Urothelium cell line (cell line): ENCODE measurements at places on chromosomes 1 and 21.

- no peak for DNase-seq
Measured at GRCh38 chr1:182978151-182978853, 25.3 kb upstream of the SHCBP1L start.

DNA sequence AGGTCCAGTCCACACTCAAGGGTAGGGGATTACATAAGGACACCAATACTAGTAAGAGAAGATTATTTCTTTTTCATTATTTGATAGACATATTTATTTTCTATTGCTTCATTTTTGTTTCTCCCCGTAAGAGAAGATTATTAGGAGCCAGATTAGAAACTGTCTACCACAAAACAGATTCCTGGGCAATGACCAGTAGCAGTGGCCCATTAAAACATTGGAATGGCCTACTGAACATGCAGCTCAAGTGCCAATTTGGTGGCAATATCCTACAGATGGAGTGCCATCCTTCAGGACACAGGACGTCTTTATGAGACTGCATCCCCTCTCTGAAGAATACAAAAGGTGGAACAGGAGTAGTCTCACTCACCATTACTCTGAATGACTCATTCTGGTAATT is 34.0 kb upstream of the ARHGAP29 start:
- DNase-seq: no peak

GRCh38 chr1:88175631-88176226 is 508.3 kb upstream of the PKN2 start:
- DNase-seq: peak; percentile 35

GRCh38 chr21:39258207-39258606 is 55.2 kb downstream of the BRWD1 start:
- DNase-seq: no peak

GRCh38 chr1:3593334-3593733 is 18.0 kb downstream of the MEGF6 start:
- DNase-seq: no peak

- no peak for DNase-seq
Measured at GRCh38 chr1:55751776-55752175, 536.6 kb upstream of the USP24 start.

DNA sequence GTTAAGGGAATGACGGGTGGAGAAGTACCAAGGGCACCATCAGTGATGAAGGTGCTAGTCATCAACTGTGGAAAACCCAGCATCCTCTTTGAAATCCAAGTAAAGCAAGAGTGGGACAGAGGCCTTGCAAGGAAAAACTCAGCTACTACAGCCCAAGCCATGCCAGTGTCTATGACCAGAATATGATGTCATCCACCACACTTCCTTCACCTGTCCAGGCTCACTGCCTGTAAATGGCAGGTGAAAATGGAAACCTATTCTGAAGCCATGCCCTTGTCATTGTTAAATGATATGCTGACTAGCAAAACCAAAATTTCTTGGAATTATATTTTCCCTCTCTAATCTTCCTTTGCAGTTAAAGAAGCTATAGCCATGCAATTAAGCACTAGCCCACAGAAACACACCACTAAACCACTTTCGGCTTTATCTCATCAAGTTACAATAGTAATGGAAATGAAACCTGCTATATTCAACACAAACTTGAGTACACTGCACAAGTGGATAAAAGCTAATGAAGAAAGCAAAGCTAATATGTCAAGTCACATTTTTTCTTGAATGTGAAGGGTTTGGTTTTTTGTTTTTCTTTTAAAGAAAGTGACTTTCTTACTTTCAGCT is 96.3 kb upstream of the RALGPS2 start:
- DNase-seq: no peak

DNA sequence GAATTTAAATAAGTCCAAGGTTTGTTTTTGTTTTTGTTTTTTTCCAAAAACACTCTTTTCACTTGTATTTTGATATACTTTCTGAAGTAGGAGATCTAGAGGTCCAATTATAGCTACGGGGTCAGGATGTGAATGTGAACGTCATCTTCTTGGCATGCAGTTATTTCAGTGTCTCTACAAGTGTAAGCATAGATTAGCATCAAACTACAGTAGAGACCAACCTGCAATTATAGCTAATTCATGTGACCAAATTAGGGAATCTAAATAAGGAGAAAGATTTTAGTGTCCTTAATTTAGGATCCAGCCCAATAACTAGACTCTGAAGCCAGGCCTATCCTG is 107.3 kb upstream of the PALMD start:
- no peak for DNase-seq

DNA sequence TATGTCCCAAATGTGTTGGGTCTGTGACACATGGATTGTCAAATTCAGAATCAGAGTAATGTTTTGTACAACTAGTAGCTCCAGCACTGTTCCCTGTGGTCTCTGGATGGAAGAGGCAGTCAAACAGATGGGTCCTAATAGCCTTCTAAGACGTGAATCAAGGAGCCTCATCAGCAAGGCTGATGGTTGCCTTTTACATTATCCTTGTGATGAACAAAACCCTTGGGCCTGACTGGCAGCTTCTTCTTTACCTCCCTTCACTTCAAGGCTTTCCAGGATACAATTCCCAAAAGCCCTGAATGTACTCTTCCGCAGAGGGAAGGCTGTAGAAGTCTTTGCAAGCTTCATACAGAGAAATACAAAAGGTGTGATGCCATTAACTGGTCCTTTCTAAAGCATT is 633.3 kb downstream of the USP25 start:
- no peak for DNase-seq

DNA sequence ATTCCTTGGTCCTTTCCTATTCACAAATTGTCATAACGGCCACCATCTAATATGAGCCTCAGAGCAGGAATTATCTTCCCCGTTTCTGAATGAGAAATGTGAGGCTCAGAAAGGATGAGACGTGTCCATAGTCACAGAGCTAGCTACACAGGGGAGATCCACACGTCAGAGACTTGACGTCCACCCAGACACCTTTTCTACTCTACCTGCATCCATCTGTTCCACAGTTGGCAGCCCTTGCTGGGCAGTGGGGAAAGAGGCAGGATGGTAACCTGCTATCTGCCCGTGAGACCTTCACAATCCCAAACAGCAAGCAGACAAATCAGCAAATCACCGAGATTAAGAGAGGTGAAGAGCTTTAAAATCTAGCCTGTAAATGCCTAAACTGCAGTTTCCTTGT is 8.4 kb downstream of the RIMS3 start:
- DNase-seq: no peak

- no peak for DNase-seq
Measured at GRCh38 chr1:79588719-79589118, 582.2 kb upstream of the ADGRL4 start.

DNA sequence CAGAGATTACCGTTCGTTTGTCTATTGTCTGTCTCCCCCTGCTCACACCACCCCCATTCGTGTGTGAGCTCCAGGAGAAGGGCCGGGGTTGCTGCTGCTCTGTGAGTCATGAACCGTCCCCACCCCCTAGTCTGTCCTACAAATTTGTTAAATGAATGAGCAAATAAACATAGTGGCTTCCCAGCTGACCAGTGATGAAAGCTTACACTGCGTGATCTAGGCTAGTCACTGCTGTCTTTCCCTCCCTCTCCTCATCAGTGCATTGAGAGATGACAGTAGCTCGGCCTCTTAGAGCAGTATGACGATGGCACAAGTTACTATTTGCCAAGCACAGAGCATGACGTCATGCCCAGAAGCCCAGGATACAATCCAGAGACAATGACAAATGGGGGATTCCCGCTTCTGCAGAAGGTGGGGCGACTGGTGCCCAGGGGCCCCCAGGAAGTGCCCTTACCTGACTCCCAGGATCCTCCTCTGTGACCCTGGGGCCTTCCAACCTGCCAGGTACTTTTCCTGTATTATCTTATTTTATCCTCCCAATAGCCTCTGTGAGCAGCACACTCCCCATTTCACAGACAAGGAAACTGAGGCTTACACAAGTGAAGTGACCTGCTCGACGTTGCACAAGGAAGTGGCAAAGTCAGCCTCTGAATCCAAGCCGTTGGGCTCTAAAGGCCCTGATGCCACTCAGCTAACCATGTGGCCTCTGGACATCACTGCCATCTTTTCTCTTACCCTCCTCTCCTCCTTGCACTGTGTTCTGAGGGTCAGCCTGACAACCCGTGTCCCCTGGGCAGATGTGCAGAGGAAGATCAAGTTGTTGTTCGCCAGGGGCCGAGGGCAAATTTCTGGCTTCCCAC is 8.6 kb upstream of the EPHA2 start:
- peak; percentile 87 for DNase-seq

GRCh38 chr21:21547368-21547953 is 549.3 kb downstream of the NCAM2 start:
- no peak for DNase-seq

- DNase-seq: no peak
Measured at GRCh38 chr1:189662190-189662589, 815.5 kb downstream of the BRINP3 start.

DNA sequence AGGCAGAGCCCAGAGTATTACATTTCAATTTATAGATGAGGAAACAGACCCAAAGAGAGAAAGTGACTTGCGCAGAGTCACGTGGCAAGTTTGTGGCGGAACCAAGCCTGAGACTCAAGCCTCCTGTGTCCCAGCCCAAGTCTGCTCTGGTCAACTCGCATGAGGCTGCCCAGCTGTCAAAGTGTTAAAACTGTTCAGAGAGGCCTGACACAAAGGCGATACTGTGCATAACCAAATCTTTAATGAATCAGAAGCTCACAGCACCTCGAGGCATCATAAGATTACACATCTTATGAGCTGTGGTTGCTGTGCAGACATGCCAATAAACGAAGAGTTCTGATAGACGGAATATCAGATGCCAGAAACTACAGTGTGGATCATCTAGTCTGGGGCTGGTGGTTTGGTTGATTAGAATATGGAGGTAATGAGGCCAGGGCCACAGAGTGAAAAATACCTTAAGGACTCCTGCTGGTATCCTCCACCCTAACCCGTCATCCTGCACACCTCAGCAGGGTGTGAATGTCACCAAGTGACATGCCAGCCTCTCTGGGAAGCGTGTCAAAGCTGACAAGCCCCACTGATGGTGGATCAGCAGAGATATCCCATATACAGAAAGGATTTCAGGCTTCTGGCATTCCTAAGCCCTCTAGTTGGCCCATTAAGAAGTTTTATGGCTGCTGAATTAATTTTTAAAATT is 42.2 kb downstream of the TNNT2 start:
- DNase-seq: no peak

DNA sequence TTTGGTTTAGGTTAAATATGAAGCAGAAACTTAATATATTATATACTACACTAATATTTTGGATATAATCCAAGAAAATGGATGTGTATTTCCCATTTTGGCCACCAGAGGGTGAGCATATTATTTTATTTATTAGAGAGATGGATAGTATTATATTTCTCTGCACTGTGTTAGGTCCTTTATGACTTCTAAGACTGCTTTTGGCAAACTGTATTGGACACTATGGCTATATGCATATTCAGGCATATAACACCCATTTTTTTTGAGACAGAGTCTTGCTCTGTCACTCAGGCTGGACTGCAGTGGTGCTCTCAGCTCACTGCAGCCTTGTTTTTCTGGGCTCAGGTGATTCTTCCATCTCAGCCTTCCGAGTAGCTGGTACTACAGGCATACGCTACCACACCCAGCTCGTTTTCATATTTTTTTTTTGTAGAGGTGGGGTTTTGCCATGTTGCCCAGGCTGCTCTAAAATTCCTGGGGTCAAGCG is 17.8 kb upstream of the PGM1 start:
- DNase-seq: peak; percentile 6
